Mucosa of gallbladder (tissue), 1 donor: ENCODE measurements at places on chromosomes 2 and 18. TPM values are rescaled to one million over a fixed set of nuclear protein-coding genes. Genes with fewer than 3 reads are reported as not detected.

- no peak for DNase-seq
Measured at GRCh38 chr2:44498551-44498950, 136.8 kb downstream of the CAMKMT start.

DNA sequence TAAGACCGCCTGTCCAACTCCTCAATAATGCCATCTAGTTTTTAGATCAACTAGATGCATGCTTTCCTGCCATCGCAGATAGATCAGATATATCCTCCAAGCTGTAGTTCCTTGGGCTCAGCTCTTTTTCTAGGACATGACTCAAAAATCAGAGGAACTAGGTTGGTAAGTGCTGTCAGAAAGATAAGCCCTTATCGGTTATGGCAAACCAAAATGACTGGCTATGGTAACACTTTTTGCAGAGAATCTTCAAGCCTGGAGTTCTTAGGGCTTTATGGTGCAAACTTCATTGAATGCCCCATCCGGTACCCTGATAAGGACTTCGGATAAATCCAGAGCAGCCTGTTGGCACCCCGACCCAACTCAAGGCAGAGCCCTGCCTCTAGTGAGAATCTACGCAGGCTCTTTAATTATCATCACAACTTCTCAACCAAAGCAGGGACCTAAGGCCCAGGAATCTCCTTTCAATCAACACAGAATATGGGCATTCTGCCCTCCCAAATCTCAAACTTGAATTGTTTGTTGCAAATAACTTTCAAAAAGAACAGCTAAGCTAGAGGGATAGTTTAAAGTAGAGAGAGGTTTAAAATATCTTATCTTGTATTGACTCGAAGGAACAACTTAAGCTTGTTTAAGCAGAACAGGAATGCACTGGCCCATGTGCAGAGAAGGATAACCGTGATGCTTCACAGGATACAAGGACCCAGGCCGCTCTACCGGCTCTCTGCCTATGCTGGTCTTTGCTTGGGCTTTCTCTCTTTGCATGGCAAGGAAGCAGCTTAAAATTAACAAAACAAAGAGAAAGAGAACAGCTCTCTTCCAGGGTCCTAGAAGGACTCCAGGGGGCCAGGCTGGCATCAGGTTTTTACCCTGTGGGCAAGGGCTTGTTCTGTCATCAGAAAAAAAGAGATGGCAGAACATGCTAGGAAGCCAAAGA, 3.4 kb upstream of the CYP1B1 start:
- DNase-seq, result no peak

GRCh38 chr18:35861367-35862118, 110.9 kb upstream of the RMP24 start:
- DNase-seq, result no peak

DNA sequence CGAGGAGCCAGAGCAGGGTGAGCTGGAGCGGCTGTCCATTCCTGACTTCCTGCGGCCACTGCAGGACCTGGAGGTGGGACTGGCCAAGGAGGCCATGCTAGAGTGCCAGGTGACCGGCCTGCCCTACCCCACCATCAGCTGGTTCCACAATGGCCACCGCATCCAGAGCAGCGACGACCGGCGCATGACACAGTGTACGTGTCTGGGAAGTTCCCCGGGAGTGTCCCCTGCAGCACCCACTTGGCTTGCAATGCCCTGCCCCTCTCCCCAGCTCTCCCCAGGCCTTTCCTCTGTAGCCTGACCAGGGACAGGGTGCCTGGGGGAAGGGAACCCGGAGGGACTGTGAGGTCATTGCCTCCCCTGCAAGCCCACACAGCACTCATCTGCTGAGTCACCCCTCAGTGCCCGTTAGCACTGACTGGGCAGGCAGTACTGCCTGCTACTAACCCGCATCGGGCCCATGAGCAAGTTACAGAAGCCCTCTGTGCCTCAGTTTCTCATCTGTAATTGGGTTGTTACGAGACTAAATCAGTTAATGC, 29.4 kb upstream of the GMPPA start:
- no peak for DNase-seq

OTOS gene
- total RNA-seq, result not detected

- DNase-seq, result no peak
Measured at GRCh38 chr2:105458076-105458475, 59.2 kb upstream of the FHL2 start.

- DNase-seq, result no peak
Measured at GRCh38 chr2:16755442-16755841, 89.8 kb upstream of the CYRIA start.

CRYBA2 gene
- not detected for total RNA-seq

ABHD1 gene
- 0.37 TPM for total RNA-seq
